SHP77 (cell line): ENCODE measurements at places on chromosomes 6 and 20.

DNA sequence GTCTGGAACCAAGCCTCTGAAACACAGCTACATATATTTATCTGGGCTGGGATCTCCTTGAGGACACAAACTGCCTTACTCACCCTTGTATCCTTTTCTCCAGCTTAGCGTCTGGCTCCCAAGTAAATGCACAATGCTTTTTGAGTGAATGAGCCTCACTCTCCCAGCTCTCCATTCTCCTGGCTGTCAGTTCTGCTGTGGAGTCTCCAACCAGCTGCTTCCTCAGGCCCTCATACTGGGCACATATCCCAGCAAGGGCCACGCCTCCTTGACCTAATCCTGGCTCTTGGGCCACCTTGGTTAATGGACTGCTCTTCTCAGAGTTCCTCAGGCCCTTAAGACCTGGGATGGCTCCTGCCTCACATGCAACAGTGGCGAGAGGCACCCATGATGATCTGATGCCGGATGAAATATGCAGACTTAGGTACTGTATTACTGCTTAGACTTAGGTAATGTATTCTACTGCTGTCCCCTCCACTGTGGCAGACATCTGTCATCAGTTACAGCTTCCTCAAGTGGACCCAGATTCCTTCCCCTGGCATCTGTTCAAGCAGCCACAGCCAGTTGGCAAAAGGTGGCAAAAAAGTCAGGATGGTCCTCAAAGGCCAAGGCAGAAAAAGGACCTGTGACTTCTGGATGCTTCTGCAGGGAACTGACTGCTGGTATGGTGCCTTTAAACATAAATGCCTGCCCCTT, 16.5 kb downstream of the SNHG17 start:
- no peak for DNase-seq

GRCh38 chr6:67606906-67607828, 1027.9 kb upstream of the ADGRB3 start:
- DNase-seq: peak; percentile 49

GRCh38 chr6:31680226-31681134, at the start of gene LY6G5C:
LY6G5C (minus strand) TSS chr6:31681067; CDS start chr6:31680373, 694 bp downstream.
- DNase-seq: peak; percentile 80

DNA sequence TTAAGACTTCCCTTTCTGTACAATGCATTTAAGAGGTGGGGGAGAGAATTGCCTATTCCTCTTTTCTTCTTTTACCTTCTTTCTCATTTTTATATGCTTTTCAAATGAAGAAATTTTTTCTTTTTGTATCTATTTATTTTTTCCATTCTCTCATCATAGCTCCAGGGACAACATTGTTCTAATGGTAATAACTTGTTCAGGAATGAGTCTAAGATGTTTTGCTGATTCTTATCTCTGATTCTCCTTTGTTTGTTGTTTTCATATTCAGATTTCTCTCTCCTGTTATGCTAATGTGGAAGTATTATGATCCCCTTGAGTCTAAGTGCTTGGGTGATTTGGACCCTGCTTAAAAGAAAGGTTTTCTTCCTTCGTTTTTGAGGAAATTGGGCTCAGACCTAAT, 451.6 kb downstream of the CDKAL1 start:
- DNase-seq: no peak

GRCh38 chr20:41981746-41982145, 363.6 kb upstream of the CHD6 start:
- DNase-seq: no peak

DNA sequence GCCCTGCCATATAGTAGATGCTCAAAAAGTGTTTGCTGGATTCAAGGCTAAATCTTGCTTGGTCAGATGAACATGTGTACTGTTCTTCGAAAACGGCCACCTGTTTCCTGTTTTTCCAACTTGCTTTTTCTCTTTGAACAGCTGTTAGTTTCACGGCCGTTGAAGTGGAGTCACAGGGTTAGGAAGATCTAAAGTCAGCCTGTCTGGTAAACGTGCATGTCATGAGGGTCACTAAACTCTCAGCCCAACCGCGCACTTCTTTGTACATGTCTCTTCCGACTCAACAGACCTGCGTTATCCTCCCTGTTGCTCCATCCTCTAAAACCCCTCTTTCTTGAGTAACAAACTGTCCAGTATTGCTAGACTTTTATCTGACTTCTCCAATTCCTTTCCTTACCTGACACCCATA, 93.2 kb upstream of the MAN1A1 start:
- peak; percentile 66 for DNase-seq

- no peak for DNase-seq
These were observed 15.9 kb upstream of the TMEM30A start for GRCh38 chr6:75300531-75300855.

DNA sequence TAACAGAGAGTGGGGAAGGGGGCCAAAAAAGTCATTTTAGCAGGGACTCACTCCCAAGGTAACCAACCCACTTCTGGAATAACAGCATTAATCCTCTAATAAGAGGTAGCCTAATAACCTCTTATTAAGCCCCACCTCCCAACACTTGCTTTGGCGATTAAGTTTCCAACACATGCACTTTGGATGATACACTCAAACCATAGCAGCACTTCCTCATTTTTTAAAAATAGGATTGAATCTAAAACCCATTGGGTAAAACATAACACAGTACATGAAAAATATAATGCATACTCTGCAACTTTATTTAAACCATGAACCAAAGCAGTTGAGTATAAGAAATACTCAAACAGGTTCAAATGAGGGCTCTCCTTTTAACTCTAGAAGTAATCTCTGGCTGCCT, 318.3 kb downstream of the HACE1 start:
- DNase-seq: no peak

DNA sequence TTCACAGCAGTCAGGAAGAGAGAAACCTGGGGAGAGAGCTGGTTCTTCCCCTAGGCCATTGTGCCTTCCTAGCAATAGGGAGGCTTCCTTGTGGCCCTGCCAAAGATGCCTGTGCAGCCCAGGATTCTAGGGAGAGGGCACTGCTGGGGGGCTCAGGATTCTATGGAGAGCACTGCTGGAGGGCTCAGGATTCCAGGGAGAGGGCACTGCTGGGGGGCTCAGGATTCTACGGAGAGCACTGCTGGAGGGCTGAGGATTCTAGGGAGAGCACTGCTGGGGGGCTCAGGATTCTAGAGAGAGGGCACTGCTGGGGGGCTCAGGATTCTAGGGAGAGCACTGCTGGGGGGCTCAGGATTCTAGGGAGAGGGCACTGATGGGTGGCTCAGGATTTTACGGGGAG, 25.8 kb downstream of the EDN3 start:
- DNase-seq: no peak

- no peak for DNase-seq
These were observed 456.2 kb downstream of the CD83 start for GRCh38 chr6:14573703-14574290.
